Stimulated activated CD4-positive, alpha-beta T cell treated with anti-CD3 and anti-CD28 coated beads, Interleukin-15, amount 100 ng/mL, for 24 hours (primary cell): ENCODE measurements at places on chromosomes 16 and 17.

GRCh38 chr16:67150833-67151396 lies at the start of gene B3GNT9:
TSS of gene B3GNT9 (minus strand) at chr16:67150998. CDS start at chr16:67150485, 513 bp downstream.
- peak; percentile 69 for DNase-seq

DNA sequence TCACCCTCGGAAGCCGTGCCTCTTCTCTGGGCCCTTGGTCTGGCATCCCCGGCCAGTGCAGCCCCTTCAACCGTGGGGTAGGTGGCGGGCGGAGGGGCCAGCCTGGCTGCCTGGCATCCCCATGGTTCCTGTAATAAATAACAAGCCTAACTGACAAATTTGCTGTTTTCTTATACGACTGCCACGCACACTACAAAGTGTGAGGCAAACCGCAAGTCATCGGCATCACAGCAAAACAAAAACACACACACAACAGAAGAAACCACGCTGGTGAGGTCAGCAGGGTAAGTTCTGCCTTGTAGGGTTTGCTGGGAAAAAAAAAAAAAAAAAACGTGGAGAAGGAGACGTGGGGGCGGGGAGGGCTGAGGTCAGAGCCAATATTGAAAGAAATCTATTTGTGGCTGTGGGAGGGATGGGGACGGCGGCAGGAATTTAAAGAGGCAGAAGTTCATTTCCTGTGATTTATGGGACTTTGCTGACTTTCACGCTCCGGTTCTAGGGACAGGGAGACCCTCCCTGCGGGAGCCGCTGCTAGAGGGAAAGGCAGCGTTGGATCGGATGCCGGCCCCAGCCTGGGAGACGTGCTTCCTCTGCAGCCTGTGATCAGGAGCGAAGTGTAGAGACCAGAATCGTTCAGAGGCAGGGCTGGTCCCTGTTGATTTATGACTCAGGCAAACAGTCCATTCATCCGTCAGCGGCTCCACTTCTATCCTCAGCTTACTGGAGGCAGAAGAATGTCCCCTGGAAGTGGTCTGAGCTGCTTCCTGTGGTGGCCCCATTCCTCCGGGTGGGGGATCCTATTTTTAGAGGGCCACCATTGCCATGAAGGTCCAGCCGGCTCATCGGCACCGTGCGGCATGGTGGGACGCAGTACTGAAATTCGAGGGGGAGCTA lies 162.8 kb downstream of the FOXL1 start:
- DNase-seq: peak; percentile 4

DNA sequence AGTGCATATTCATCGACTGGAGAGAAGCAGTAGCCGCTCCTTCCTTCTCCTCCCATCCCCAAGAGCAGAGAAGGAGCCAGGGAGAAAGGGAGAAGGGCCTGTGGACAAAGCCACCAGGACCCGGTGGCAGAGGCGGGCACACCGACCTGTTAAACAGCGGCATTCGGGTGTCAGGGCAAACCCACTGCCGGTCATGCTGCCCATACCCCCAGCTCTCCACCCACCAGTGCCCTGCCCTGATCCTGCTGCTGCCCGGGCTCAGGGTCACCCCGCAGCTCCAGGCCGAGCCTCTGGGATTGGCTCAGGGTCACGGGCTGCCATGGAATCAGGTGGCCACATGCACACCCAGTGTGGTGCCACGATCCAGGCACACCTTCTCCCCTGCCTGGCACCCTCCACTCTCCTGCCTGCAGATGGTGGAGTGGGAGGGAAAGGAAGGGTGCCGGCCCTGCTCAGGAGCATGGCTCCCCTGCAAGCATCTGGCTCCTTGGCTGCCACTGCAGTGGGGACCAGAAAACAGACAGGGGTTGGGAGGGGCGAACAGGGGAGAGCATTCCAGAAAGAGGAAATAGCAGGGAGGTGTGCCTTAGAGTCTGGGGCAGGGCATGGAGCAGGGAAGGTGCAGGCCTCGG lies 18.3 kb upstream of the RASD1 start:
- no peak for DNase-seq

- DNase-seq: no peak
Measured at GRCh38 chr17:72270273-72270924, 149.6 kb downstream of the SOX9 start.

DNA sequence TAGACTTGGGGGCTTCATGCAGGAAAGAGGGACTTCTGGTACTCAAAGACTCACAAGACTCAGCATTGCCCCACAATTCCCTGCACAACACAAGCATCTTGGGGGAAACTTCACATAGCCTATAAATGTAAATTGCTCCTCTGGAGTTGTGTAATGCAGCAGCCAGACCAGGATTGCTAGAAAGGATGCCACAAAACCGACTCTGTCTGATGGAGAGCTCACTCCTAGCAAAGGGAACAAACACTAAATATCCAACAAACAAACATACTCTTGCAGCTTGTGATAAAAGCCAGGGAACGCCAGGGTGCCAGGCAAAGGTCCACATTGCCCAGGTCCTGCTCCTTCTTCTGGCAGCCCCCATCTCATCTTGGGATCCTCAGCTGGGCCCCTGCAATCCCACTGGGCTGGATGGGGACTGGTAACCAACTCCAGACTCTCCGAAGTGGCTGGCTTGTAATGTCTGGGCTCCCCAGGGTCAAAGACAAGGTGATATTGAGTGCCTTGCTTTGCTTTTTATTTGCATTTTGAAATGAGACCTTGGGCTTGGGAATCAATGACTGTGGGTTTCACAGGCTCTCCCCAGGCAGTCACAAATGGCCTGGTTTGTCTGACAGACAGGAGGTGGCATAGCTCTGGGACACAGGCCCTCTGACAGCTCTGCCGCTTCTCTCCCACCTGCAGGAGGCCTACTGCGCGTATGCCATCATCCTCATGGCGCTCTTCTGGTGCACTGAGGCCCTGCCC lies 15.3 kb downstream of the SLC13A2 start:
- no peak for DNase-seq

DNA sequence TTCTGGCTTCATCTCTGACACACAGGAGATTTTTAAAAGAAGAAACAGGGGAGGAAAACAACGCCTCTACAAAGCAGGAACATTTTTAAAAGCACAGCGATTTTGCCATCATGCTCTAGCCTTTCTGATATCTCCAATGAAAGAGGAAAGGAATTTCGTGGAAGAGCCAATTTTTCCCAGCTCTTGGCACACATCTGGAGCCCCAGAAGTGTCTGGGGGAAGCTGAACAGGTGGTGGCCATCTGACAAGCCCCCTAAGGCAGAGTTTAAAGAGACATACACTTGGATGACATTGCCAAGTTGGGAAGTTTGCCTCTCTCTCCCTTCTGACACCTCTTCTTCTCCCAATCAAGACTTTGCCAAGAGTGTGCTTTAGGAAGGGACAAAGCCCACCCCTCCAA lies 82.1 kb downstream of the CCT6B start:
- DNase-seq: no peak

DNA sequence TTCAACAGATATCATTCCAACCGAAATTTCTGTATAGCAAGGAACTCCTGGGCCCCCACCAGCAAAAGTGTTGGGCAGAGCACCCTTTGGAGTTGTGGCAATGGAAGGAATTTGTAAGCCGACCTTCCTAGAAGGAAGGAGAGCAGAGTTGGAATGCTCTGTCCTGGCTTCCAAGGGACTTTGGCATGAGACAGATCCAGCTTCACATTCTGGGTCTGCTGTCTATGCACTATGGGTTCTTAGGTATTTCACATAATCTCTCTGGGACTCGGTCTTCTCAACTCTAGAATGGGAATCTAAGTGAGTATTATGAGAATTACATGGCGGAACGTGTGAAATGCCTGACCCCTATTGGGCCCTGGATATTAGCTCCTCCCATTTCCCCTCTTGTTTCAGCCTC lies 63.2 kb upstream of the MARCHF10 start:
- no peak for DNase-seq

- DNase-seq: no peak
Measured at GRCh38 chr16:87790292-87791100, 24.7 kb upstream of the KLHDC4 start.

GRCh38 chr17:67392111-67392510 lies 15.0 kb downstream of the PITPNC1 start:
- peak; percentile 24 for DNase-seq

GRCh38 chr17:38882870-38883269 lies 13.0 kb downstream of the LASP1 start:
- no peak for DNase-seq

DNA sequence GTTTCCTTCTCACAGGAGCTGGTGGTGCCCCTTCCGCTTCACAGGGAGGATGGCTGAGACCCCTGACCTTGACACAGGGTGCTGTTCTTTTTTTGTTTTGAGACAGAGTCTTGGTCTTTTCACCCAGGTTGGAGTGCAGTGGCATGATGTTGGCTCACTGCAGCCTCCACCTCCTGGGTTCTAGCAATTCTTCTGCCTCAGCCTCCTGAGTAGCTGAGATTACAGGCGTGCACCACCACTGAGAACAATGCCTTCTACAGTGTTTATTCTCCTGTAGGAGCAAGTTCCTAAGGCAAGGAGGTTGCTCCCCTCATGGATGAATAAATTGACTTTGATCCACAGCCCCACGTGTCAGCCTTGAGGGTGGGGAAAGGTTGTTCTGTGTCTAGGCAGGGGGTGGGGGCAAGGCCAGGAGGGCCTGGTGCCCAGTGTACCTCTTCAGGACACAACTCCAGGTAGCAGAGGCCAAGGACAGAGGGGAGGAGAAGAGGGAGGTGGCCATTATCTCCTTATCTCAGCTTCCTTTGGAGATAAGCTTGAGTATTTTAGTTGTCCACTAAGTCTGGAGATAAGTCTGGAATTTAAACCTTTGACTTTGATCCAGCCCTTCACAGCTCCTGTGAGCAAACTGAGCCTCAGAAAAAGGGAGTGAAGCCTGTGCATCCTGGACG lies 159.4 kb downstream of the SEC14L1 start:
- DNase-seq: no peak

- no peak for DNase-seq
Measured at GRCh38 chr16:52171481-52171880, 375.5 kb downstream of the TOX3 start.

GRCh38 chr16:54928411-54929089 lies 2.1 kb upstream of the IRX5 start:
- peak; percentile 59 for DNase-seq

GRCh38 chr16:2057438-2057837 lies 9.7 kb downstream of the TSC2 start:
- DNase-seq: no peak

- no peak for DNase-seq
Measured at GRCh38 chr16:50235581-50235980, 30.8 kb upstream of the ADCY7 start.

DNA sequence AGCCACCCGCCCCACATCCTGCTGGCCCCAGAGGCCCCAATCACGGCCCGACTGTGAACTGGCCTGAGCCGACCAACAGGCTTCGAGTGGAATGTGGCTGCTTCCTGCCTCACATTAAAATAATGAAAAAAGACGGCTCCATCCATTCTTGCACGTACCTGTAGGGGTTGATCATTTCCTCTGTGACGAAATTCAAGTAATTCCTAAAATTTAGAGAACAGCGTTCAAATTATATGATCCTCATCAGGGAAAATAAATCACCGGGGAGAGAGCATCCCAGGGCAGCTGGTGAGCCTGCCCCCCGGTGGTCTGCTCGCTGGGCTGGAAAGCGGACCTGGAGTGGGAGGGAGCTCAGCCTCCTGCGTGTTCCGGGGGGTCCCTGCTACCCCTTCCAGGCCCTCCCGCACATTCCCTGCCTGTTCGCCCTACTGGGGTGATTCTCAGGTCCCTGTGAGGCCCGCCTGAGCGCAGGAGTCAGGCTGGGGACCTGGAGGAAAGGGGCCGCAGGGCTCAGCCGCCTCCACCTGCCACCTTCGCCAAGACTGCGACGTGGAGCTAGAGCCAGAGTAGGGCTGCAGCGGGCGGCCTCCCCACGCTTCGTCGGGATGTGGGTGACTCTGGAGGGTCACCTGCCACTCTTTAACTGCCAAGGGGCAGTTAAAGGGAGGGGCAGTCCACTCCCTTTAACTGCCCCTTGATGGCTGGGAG lies 28.9 kb downstream of the SLC7A5 start:
- no peak for DNase-seq

- DNase-seq: no peak
Measured at GRCh38 chr16:47309581-47310312, 151.1 kb downstream of the ITFG1 start.

DNA sequence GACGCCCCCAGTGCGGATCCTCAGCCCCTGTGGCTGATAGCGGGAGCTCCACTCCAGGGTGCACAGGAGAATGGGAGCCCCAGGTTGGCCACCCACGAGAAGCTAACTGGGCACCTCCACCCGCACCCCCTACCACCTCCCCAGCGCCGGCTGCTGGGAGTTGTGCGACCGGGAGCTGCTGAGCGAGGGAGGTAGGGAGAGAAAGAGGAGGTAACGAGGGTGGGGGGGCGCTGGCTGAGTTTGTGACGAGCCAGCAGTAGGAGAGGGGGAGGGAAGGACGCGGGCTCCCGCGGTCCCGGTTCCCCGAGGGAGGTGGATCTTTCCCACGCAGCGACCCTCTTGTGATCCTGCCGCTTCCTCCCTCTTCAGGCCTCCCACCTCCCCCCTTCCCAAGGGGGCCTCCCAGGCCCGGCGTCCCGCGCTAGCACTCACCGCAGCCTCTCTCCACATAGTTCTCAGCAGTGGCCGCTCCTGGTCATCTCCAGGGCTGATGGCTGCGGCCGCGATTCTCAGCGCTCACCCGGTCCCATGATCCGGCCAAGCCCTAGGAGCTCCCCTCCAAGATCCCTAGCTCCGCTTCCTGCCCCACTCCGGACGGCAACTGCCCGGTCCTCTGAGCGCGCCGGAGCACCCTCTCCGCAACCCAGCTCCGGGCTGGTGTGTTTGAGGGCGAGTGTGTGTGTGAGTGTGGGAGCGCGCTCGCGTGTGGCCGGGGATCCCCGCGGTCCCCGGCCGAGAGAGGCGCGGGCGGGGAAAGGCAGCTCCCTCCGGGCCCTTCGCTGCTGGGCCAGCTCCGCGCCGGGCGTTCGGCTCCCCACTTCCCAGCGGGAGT lies at the start of gene GRIN2A:
TSS of gene GRIN2A (minus strand) at position 207 of the 832 bp plus-strand sequence. CDS start 2,017 bp downstream, outside the sequence.
- no peak for DNase-seq

DNA sequence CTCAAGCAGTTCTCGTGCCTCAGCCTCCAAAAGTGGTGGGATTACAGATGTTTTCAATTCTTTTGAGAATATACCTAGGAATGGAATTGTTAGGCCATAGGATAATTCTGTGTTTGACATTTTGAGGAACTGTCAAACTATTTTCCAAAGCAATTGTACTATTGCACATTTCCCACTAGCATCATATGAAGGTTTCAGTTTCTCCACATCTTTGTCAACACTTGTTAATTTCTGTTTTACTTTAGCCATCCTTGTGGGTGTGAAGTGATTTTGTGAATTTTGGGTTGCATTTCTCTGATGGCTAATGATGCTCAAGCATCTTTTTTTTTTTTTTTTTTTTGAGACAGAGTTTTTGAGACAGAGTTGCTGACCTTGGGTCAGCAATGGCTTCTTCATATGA lies 6.2 kb downstream of the NT5M start:
- DNase-seq: no peak

DNA sequence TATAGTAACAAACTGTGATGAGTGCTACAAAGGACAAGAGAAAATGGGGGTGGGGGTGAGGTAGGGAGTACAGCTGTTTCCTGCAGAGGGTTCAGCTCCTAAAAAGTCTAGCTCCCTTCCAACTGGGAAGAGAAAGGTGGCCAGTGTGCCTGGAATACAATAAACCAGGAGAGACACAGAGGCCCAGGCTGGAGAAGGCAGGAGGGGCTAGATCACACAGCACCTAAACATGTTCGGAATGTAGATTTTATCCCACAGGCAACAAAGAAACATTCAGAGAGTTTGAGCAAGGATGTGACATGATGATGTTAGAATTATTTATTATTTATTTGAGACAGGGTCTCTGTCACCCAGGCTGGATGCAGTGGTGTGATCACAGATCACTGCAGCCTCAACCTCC lies 10.2 kb downstream of the TEX2 start:
- no peak for DNase-seq
